ENCODE measurements at places on chromosomes 12 and 14. TPM values are rescaled to one million over a fixed set of nuclear protein-coding genes. Genes with fewer than 3 reads are reported as not detected.

DNA sequence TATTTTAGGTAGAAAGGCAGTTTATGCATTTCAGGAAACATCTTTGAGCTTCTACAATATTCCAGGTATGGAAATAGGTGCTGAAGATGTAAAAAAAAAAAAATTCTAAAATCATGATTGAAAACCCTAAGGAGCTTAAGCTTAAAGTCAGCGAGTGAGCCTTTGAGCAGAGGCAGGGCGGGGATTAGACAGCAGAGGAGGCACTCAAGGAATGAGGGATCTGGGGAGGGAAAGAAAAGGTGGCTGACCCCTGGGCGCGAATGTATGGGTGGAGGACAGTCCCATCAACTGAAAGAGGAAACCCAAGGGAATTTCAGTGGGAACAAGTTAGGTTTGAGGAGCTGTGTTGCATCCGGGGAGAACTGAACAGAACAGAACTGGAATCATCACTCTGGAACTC is 6.4 kb upstream of the PTMS start:
- DNase-seq, result no peak

The GLIPR1L1 gene
- polyA plus RNA-seq, result 0.70 TPM

- no peak for DNase-seq
Observed at GRCh38 chr12:130576371-130576816, 139.7 kb downstream of the RIMBP2 start.

DNA sequence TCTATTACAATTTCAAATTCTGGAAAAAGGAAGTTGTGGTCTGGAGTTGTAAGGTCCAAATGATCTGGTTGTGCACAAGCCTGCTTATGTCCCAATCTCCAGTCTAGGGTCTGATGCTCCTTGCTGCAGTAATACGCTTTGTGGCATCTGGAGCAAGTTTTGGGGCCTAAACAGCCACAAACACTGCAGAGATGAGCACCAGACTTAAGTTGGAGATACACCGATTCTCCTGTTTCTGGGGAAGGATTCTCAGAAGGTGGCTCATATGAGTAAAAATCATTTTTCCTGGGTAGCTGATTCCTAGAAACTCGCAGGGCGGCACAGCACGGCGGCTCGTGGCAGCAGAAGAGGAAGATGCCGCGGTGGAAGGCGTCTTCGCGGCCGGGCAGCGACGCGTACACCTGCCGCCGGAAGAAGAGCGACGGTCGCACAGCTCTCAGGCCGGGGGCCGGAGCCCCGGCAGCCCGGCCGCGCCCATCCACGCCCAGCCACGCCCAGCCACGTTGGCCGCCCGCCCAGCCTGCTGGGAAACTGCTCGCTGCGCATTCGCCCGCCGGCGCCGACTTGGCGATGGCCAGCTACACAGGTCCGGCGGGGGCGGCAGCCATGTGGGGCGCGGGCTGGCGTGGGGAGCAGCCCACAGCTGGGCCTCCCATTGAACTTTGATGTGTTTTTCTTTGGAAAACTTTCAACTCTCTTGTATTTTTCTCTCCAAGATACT is 129.0 kb downstream of the ASCL4 start:
- DNase-seq, result no peak

The PTHLH gene
- 2.5 TPM for polyA plus RNA-seq

DNA sequence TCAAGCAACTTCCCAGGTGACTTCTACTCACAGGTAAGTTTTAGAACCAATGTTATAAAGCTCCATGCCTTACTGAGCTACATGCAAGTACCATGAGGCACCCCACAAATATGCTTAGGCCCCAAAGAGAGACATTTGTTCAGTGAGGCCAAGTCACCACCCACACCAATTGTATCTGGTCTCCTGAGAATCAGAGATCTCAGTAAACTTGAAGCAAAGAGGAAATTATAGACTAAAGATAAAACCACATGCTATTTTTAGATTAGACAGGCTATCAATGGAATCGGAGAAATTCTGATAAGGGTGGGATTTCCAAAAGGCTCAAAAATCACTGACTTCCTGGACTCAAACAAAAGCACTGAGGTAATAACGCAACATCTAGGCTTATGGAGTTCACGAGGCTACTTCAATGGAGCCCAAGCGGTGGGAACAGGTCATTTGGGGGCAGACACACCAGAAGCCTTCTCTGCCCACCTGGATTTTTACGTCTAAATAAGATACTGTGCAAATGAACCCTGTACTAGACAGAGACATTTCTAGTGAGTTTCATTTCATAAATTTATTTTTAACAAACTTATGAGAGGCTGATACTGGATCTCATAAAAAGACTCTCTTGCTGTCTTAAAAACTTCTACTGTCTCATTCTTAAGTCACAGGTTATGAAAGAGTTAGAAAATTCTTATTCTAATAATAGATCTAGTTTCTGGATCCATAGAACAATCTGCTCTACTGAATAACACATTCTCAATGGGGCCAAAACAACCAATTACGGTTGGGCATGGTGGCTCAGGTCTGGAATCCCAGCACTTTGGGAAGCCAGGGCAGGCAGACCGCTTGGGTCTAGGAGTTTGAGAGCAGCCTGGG is 7.7 kb downstream of the SLC15A4 start:
- no peak for DNase-seq

GRCh38 chr12:131460520-131460919 is 250.4 kb upstream of the SFSWAP start:
- no peak for DNase-seq

DNA sequence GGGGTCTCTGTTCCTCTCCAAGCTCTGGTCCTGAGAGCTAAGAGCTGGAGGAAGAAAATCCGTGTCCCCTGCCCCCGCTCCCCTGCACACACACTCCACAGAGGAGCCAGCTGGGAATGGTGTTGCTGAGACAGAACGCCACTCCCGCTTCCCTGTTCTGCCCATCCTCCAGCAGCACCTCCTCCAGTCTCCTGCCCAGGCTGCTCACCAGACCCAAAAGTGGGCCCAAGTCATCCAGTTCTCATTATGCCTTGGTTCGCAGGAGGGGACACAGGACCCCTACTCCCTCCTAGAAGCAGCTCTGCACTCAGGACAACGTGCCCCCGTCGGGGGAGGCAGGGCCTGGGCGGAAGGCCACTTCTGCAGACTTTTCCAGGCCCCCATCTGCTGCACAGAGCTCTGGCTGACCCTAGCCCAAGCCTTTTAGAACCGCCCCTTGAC is 830 bp upstream of the TRMT61A start:
- no peak for DNase-seq

The IL25 gene
- polyA plus RNA-seq, result not detected

DNA sequence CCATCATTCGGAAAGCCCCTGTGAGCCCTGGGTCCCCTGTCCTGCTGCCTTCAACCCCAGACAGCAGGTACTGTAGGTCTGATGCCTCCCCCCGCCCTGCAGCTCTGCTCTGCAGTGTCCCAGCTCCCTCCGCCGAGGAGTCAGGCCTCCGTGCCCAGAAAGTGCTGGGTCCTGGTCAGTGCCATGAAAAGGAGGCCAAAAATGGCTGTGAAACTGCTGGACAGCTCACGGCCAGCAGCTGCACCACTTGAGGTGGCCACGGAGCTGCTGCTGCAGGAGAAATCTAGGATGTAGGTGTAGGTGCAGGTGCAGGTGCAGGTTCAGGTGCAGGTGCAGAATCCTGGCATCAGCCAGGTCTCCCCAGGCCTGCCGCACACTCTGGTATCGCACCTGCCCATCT is 196.1 kb downstream of the SLC15A4 start:
- DNase-seq, result no peak

- no peak for DNase-seq
Observed at GRCh38 chr12:111330800-111331752, 37.8 kb downstream of the PHETA1 start.

DNA sequence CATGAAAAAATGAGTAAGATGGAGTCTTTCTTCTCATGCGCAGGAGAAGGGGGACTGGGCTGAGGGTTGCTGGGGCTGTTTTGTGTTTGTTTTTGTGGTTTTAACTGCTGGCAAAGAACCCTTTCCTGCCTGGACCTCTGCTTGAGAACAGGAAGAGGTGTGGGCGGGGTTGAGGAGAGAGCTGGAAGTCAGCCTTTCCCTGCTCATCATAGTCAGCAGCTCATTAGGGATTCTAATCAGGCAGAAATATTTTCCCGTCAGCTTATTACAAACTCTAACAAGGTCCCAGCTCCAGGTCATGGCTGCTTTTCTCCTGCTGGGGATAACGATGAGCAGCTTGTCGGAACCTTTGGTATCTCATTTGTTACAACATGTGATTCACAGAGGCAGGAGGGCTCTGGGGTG is 185.0 kb upstream of the NRXN3 start:
- no peak for DNase-seq

The LRIG3 gene
- 104 TPM for polyA plus RNA-seq

- no peak for DNase-seq
Observed at GRCh38 chr12:24695657-24696329, 253.1 kb downstream of the BCAT1 start.

The NRXN3 gene
- polyA plus RNA-seq, result 7.0 TPM

The ENDOU gene
- 0.24 TPM for polyA plus RNA-seq

- DNase-seq, result no peak
Observed at GRCh38 chr12:23399402-23399933, 550.0 kb downstream of the SOX5 start.

GRCh38 chr12:98793121-98793520 is 148.0 kb downstream of the APAF1 start:
- DNase-seq, result no peak

DNA sequence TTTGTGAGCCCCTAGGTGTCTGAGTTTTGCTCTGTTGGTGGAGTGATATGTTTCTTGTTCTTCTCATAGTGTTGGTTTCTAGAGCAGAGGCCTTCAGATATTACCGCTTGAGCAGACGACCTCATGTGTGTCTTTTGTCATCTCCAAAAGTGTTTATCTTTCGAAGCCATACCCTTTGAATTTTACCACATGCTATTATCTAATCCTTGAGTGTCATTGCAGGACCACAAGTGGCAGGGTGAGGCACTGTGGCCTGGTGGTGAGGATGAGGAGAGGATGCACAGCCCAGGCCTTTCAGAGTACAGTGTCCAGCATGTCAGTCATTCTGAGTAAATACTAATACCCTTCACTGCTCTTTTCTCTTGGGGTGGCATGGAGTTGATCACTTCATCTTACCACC is 57.2 kb upstream of the CISTR start:
- DNase-seq, result no peak

- no peak for DNase-seq
Observed at GRCh38 chr12:28063355-28063880, 90.9 kb upstream of the PTHLH start.
